ENCODE measurements at places on chromosomes 3 and 15.

DNA sequence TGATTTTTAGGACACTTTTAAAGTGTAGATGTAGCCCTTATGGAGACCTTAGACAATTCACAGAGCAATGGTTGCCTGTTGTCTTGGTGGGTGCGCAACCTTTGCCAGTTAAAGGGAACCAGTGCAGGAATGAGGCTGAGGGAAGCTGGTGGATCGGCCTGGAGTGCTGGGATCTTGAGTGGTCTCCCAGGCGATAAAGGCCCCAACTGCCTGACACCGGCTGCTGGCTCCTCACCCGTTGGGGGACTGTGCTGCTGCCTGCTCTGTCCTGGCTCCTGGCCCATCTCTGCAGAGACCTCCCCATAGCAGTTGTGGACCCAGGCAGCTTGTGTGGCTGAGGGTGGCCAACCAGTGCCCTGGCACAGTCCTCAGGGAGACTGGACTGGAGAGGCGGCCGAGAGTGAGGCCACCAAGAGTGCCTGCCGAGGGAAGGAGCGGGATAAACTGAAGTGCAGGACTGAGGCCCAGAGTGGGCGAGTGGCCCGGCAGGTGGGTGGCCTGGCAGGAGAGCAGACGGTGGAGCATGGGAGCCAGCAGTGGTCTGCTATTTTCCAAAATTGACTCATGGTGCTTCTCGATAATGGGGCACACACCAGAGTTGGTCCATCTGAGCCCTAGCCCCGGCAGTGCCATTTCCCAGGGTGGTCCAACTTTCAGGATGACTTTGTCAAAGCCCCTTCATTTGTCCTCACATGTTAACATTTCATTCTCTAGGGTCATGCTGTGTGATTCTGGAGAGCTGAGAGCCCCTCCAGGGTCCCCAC, 2.1 kb downstream of the ALDH1A3 start:
- DNase-seq = no peak

- DNase-seq = no peak
These were observed 365.5 kb downstream of the GBE1 start for GRCh38 chr3:81395739-81396513.

GRCh38 chr3:46214751-46215352, 6.7 kb upstream of the CCR1 start:
- no peak for DNase-seq

GRCh38 chr3:54432975-54433374, 310.6 kb downstream of the CACNA2D3 start:
- no peak for DNase-seq

DNA sequence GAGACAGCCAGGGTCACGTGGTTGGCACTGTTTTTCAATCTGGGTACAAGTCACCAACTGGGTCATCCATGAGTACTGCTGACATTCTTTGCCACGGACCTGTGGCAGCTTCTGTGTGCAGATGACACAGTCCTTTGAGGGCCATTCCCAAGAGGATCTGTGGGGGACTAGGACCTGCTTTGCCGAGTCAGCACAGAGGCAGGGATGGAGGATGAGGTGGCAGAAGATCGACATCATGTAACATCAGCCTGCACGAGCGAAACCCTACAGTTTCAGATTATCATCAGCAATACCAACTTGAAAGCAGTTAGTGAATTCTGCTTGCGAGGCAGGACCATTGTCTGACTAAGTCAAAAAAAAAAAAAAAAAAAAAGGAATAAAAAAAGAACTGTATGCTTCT, 227.7 kb downstream of the FOXP1 start:
- no peak for DNase-seq

- DNase-seq = no peak
These were observed 189.7 kb downstream of the PDZRN3 start for GRCh38 chr3:73435055-73435454.

- no peak for DNase-seq
These were observed 33.4 kb downstream of the PRKCD start for GRCh38 chr3:53194210-53195065.

- no peak for DNase-seq
These were observed 31.8 kb downstream of the ADAMTS17 start for GRCh38 chr15:100310041-100310405.

- DNase-seq = no peak
These were observed 59.2 kb downstream of the KBTBD12 start for GRCh38 chr3:127974226-127974625.

GRCh38 chr15:49751191-49751590, 130.3 kb downstream of the DTWD1 start:
- DNase-seq = no peak

DNA sequence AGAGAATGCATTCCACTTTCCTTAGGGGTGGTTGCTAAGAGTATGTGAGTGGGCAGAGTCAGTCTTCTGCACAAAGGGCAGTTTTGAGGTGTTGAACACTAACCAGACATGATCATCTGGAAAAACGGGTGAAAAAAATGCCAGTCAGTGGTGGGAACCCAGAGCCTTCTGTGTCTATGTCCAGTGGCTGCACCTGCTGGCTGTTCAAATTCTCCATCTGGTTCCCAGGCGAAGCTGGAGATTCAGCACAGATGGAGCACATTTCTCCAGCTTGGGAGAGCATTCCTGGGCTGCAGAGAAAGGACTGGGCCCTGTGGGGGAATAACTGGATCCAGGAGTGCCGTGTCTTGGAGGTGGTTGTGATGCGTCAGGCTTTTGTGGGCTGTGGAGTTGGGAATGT, 74.1 kb downstream of the TRAK1 start:
- DNase-seq = no peak

GRCh38 chr3:112411425-112411824, 78.5 kb downstream of the CD200 start:
- no peak for DNase-seq

DNA sequence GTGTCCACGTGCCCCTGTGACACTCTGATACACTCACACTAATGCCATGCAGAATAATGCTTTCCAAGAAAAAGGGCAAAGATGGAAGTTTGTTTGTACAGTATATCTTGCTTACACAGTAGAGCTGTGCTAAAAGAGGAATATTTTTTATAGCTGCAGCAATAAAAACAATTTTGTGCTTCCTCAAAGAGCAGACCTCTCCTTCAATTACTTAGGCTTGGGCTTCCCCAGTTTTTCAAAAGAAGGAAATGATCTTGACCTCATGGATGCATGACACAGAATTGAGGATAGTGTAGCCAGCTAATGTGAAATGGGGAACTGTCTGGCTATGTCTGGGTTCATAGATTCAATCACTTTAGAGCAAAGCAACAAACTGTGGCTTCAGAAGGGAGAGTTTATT, 137.4 kb downstream of the STT3B start:
- DNase-seq = no peak

DNA sequence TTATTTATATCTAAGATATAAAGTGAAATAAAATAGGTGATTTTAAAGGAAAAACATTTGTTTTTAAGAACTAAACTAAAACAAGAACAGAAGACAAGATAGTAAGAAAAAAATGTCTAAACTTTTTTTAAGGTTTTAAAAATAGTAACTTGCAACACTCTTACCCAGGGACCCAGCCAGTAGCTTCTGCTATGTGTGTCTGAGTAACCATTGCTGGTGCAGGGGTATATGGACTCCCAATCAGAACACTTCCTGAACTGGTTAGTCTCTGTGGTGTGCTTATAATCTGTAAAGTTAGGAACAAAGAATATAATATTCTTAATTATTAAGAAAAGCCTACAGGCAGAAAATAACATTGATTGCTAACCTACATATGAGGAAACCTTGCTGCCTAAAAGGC, 118.4 kb downstream of the ATP1B3 start:
- DNase-seq = no peak

DNA sequence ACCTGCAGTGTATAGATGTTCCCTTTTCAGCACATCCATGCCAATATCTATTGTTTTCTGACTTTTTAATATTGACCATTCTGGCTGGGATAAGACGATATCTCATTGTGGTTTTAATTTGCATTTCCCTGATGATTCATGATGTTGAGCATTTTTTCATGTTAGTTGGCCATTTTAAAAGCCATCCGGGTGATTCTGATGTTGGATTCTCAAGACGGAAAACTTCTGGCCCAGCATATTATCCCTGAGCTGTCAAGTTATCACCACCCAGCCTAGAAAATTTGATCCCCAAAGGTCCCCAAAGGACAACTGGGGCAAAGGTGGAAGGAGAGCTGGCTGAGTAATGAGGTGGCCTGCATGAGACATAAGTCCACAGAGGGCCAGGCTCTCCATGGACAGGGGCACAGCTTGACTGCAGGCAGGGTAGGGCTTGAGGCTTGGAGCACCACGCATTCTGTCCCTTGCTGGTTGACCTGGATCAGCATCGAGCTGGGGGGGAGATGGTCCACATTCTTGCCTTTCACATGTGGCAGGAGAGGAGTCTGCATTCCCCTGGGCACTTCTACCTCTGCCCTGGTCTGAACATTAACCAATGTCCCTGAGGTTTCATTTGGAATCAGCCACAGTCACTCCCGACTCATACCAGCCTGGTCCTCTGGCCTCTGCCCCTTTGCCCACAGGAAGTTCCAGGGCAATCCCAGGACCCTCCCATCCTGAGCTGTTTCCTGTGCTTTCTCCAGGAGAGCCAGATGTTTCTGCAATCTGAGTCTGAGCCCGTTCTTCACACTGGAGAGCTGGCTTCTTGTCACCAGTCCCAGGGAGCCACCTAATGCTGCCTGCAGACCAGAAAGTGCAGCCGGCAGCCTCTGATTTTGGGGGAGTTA, 69.2 kb downstream of the ISG20 start:
- DNase-seq = no peak

- DNase-seq = no peak
These were observed 3.3 kb downstream of the C3orf70 start for GRCh38 chr3:185149591-185149990.

DNA sequence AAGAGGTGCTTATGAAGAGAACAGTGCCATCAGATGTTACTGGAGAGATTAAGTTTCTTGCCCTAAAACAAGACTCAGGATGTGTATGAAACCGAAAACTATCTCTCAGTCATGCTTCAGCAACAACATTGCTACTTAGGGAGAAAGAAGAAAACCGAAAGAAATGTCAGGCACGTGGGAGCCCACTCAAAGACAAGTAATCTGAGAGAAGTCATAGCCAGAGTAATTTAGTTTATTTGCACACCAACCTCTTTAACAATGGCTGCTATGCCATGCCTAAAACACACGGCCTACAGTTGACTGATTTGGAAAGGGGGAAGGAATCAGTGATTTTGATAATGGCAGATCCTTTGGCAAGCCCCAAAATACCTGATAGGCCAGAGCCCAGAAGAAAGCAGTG, 162.9 kb downstream of the TIGIT start:
- DNase-seq = peak; percentile 16

DNA sequence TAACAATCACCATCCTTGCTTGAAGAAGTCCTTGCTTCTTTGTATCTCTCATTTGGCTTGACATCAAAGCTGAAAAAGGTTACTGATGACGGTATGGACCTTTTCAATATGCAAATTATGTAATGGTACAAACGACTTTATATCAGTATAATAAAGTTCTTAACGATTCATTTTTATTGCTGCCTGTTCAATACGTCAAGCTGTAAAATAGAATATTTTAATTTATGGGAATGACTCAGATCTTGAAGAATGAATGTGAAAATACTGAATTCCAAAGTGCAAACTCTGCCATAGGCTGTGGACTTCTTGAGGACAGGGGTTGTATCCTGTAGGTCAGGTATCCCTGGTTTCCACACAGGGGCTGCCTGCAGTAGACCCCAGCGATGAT, 156.2 kb downstream of the PLCL2 start:
- no peak for DNase-seq

DNA sequence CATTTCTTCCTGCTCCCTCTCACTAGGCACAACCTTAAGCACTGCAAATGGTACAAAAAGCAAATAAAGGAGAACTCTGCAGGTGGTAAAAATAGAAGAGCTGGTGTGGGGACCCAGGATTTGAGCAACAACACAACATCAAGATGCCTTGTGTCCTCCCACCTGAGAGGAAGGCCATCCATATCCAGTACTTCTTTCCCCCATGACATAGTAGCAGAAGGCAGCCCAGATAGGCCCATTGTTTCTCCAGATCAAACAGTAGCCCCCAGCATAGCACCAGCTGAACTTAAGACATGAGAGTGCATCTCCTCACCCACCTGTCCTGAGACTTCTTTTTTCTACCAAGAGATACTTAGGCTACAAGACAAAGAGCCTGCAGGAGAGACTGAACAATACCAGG, 180.5 kb downstream of the GOLGA6L6 start:
- no peak for DNase-seq

DNA sequence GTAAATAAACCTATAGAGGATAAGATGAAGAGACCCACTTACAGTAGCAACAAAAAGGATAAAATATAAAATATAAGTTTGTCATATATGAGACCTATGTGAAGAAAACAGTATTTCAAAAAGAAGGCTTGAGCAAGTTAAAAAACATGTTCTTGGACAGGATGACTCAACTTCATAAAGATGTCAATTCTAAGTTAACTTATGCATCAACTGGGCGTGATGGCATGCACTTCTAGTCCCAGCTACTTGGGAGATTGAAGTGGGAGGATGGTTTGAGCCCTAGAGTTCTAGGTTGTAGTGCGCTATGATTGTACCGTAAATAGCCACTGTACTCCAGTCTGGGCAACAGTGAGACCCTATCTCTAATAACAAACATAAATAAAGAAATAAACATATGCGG, 59.7 kb downstream of the PDCD6IP start:
- DNase-seq = no peak

DNA sequence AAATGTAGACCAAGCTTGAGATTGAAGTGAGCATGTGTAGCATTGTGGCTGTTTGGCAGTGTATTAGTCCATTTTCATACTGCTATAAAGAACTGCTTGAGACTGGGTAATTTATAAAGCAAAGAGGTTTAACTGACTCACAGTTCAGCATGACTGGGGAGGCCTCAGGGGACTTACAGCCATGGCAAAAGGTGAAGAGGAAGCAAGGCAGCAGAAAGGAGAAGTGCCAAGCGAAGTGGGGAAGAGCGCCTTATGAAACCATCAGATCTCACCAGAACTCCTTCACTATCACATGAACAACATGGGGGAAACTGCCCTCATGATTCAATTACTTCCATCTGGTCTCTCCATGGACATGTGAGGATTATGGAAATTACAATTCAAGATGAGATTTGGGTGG, 8.6 kb upstream of the CERS3 start:
- DNase-seq = no peak

DNA sequence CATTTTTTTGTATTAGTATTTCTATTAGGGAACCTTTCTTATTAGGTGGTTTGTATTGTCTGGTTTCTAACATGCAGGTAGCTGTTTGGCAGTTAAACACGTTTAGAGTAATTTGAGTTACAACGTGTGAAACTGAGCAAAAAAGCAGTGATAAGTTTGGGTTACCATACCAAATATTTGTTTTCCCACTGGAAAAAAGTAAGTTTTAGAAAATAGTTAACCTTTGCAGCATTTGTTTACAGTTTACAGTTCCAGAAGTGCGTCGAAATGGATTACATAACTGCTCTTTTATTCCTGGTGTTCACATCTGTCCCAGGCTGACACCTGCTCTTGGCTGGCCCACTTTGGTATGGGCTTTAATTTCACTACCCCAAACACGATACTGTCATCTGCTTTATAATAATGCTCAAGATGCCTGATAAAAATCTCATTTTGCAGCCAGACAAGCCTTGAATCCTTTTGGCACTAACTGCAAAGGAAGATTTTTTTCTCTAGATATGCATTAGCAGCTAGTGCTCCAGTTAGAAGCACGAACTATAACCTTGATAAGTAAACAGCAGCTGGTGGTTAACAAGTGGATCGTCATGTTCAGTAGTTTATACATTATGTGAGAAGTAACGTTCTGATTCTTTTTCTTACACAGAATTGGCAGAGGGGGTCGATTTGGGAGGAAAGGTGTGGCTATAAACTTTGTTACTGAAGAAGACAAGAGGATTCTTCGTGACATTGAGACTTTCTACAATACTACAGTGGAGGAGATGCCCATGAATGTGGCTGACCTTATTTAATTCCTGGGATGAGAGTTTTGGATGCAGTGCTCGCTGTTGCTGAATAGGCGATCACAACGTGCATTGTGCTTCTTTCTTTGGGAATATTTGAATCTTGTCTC, 5.3 kb downstream of the EIF4A2 start:
- no peak for DNase-seq

Data from NCI-H1436 (cell line).